ENCODE measurements at places on chromosomes 5 and 9. TPM values are rescaled to one million over a fixed set of nuclear protein-coding genes. Genes with fewer than 3 reads are reported as not detected.

RARS1 gene
- total RNA-seq: 376 TPM

GPR150 gene
- total RNA-seq: not detected

FOXD4L4 gene
- total RNA-seq: not detected

GRCh38 chr5:8828596-8829322, 717.1 kb downstream of the SEMA5A start:
- H3K4me3 ChIP-seq: no peak overlapping the region
- H3K36me3 ChIP-seq: no peaks in the 10 kb centered on the region
- no peak for DNase-seq
- H3K4me1 ChIP-seq: peaks cover 36% of the 10 kb centered on the region

Data from SJSA1 (cell line).